Right forelimb (tissue), 1 donor: ENCODE measurements at places on chromosomes 12 and 14.
A peak's percentile ranks its signal among the peaks of the same experiment; 100 is the strongest.

DNA sequence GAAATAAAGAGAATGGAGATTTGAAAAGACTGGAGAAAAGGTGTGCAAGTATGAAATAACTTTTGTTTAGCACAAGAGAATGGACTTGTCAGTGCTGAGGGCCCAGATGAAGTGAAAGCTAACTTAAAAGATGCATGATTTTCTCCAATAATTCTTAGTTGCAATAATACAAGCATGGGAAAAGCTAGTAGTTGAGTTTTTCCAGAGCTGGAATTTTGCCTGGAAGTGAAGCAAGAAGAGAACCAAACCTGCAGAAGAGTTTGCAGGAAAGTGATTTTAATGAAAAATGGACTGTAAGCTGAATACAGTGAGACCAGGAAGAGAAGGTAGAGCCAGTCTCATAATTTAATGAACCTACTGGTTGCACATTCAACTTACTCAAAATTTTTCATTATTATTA is 69.3 kb upstream of the FSCB start:
- DNase-seq = no peak

DNA sequence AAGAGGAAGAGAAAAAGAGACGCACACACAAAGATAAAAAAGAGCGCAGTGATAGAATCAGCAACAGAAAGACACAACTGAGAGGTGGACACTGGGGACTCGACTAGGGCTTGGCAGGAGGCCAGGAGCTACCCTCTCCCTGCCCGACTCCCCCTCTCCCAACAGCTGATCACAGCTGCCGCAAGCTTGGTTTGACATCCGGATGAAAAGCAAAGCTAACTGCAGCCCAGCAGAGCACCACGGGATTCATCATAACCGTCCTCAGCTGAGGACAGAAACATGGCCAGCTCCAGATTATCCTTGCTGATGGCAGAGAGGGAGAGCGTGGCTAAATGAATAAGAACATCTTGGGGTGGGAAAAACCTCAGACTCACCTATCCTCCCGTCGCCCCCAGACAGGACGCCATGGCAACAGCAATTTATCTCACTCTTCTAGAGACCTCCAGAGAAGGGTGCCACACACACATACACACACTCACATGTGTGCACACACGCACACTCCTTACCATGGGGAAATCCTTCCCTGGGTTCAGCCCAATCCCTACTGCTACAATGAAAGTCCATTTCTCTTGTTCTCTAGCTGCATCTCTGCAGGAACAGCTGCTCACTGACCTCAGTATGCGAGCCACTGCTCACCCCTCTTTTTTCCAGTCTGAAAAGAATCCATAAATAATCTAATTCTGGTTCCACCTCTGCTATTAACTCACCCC is 135.3 kb downstream of the NTF3 start:
- peak; percentile 74 for DNase-seq

- peak; percentile 59 for DNase-seq
Observed at GRCh38 chr14:37901978-37902377, 305.7 kb upstream of the SSTR1 start.

- no peak for DNase-seq
Observed at GRCh38 chr12:90499795-90500194, 455.2 kb downstream of the CCER1 start.
